Thoracic aorta (tissue), 2 donors: ENCODE measurements at places on chromosomes 5 and 9. TPM values are rescaled to one million over a fixed set of nuclear protein-coding genes. Genes with fewer than 3 reads are reported as not detected.

DNA sequence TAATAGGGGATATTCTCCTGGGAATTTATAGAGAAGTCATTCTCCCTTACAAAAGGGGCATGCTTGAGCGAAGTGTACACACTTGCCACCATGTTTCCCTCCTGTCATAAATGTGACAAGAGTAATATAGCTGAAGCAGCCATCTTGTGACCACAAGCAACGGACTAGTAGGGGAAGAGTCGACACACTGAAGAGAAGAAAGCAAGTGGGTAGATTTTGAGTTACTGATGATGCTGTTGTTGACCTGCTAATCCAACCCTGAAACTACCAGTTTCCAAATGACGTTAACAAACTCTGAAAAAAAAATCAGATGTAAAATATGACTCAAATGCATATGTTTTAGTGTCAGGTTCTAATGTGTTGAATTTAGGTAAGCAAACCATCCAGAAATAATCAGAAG lies 350.4 kb downstream of the CDH10 start:
- no peaks in the 10 kb centered on the region for H3K27me3 ChIP-seq
- H3K4me3 ChIP-seq = no peak overlapping the region
- H3K36me3 ChIP-seq = no peaks in the 10 kb centered on the region
- H3K4me1 ChIP-seq = no peaks in the 10 kb centered on the region
- H3K27ac ChIP-seq = no peak overlapping the region

FAM169A gene
- total RNA-seq = 1.1 TPM

ENTPD2 gene
- total RNA-seq = 0.92 TPM

- H3K4me1 ChIP-seq = no peaks in the 10 kb centered on the region
- H3K36me3 ChIP-seq = no peaks in the 10 kb centered on the region
- DNase-seq = no peak
- H3K4me3 ChIP-seq = no peak overlapping the region
- H3K27ac ChIP-seq = no peak overlapping the region
These were observed 49.6 kb upstream of the CTXN3 start for GRCh38 chr5:127599320-127599719.

ADGRD2 gene
- total RNA-seq = not detected

GRCh38 chr9:113350937-113351336 lies 1.6 kb downstream of the BSPRY start:
- H3K36me3 ChIP-seq = no peaks in the 10 kb centered on the region
- no peak overlapping the region for H3K27ac ChIP-seq
- peaks cover 4% of the 10 kb centered on the region for H3K4me1 ChIP-seq

DNA sequence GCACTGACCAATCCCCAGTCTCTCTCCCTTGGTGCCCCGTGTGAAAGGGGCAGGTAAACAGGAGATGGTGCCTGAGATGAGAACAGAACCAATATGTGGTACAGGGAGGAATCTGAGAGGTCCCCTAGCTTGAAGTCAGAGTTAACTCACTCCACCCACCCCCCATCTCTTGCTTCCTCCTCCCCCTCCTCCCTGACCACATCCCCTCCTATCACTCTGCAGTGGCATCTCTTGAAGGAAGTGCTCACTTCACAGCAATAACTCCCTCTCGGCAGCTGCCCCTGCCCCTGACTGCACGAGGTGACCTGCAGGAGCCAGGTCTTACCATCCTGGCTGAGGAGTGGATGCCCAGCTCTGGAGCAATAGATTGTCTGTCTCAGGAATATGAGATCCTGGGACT lies 224.0 kb downstream of the GAS1 start:
- DNase-seq = no peak
- peak overlapping the region; percentile 92 for H3K27ac ChIP-seq
- no peaks in the 10 kb centered on the region for H3K36me3 ChIP-seq
- no peak overlapping the region for H3K4me3 ChIP-seq
- peaks cover 16% of the 10 kb centered on the region for H3K4me1 ChIP-seq

SV2C gene
- total RNA-seq = 0.14 TPM

DNA sequence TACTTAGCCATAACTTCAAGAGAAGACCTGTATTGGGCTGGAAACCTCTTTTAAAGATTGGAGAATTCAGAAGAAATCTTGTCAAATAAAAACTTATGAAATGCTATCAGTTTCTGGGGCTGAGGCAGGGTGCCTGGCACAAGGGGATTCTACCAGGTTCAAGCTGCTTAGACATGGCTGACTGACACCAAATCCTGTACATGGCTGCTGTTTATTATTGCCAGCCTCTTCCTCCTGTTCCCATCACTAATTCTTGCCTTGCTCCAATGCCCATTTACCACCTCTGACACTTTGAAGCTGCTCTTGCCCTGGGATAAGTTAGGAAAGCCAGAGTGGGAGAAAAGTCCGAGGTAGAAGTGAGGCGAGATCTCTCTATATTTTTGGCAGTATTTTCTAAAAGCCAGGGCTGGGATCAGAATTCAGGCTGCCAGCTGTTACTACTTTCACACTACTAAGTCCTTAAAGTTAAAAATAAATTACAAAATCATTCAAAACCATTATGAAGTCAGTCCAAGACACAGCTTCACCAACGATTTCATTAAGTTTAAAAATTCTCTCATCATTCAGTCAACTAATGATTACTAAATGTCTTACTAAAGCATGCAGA lies 66.3 kb upstream of the TNFAIP8 start:
- H3K36me3 ChIP-seq = no peaks in the 10 kb centered on the region
- H3K4me1 ChIP-seq = peaks cover 45% of the 10 kb centered on the region
- H3K4me3 ChIP-seq = peak overlapping the region; percentile 32

DOLK gene
- total RNA-seq = 17.6 TPM

DNA sequence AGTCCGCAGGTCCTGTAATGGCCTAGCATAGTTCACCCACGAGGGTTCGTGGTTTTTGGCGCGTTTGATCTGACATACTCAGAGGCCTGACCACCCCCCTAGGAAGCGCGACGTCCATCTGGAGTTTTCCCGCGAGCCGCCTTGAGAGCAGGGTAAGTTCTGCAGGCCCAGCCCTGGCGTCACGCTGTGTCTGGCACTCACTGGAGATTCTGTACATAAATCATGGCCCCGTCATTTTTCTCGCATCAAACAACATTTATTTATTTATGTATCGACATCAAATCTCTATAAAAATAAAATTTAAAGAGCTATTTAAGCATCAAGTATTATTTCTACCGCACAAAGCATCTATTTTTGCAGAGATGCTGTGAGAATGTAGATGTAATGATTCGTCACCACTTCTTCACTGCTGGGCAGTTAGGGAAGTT lies 437 bp upstream of the TRIM41 start:
- H3K4me1 ChIP-seq = peaks cover 16% of the 10 kb centered on the region
- no peak for DNase-seq
- peak overlapping the region; percentile 84 for H3K4me3 ChIP-seq
- no peaks in the 10 kb centered on the region for H3K27me3 ChIP-seq
- no peaks in the 10 kb centered on the region for H3K36me3 ChIP-seq
- peak overlapping the region; percentile 92 for H3K27ac ChIP-seq

DNA sequence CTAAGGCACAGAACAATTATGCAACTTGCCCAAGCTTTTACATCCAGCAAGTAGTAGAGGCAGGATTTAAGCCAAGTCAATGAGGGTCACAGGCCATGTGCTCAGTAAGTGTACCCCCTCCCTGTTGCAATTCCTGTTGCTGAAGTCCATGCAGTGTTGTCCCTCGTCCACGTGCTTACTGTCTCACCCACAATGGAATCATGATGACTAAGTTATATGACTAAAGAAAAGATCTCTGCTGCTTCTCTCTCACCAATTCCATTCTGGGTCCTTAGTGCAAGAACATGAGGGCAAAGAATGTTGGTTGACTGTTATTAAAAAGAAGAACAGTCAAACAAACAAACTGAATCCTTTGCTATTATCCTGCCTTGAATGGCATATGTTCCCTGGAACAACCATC lies 233.6 kb upstream of the SLC24A2 start:
- H3K27me3 ChIP-seq = no peaks in the 10 kb centered on the region
- no peaks in the 10 kb centered on the region for H3K36me3 ChIP-seq
- H3K4me3 ChIP-seq = no peak overlapping the region
- H3K27ac ChIP-seq = no peak overlapping the region
- DNase-seq = no peak
- H3K4me1 ChIP-seq = no peaks in the 10 kb centered on the region

DNA sequence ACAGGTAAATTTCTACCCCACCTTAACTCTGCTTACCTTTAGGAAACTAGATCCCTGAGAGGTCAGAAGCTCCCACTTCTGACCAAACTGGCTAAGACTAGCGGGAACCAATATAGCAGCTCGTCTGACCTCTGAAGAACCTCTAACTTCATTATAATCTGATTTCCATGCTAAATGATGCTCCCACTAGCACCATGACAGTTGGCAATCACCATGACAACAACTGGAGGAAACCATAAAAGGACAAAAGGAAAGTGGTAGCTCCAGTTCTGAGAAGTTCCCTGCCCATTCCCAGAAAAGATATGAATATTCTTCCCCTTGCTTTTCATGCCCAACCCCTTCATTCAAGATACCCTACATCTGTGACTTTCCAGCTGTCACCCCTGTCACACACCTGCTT lies 483.3 kb downstream of the CTNND2 start:
- no peaks in the 10 kb centered on the region for H3K27me3 ChIP-seq
- H3K36me3 ChIP-seq = no peaks in the 10 kb centered on the region
- no peak overlapping the region for H3K4me3 ChIP-seq
- no peak overlapping the region for H3K27ac ChIP-seq
- no peak for DNase-seq

PDE6A gene
- not detected for total RNA-seq

DNA sequence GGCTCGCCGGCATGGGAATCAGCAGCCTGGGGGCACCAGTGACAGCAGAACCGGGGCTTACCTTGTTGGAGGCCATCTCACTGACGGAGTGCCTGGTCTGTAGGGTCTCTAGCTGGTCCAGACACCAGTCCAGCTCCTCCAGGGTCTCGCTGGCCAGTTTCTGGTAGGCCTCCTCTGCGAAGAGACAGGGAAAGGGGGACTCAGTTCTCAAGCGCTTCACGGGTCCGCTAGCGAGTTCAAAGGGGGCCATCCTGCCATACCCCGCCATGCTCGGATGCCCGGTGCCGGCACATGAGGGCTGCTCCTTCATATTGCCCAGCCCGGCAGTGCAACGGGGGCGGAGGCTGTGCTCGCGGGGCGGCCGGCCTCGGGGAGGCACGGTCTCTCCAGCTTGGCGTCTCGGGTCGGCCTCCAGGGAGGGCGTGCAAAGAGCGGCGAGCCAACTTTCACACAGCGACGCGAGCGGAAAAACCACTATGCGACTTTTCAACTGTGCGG lies 456.0 kb downstream of the RAB3C start:
- H3K4me3 ChIP-seq = peak overlapping the region; percentile 74
- H3K27me3 ChIP-seq = no peaks in the 10 kb centered on the region
- H3K27ac ChIP-seq = peak overlapping the region; percentile 38
- H3K4me1 ChIP-seq = peaks cover 10% of the 10 kb centered on the region
- no peaks in the 10 kb centered on the region for H3K36me3 ChIP-seq
- DNase-seq = no peak

GRCh38 chr5:17004441-17005106 lies 68.5 kb upstream of the MYO10 start:
- DNase-seq = no peak
- no peaks in the 10 kb centered on the region for H3K4me1 ChIP-seq
- peak overlapping the region; percentile 29 for H3K4me3 ChIP-seq
- peak overlapping the region; percentile 18 for H3K27ac ChIP-seq
- no peaks in the 10 kb centered on the region for H3K36me3 ChIP-seq

GRCh38 chr5:1008451-1009358 lies at the start of gene NKD2:
Gene NKD2 (plus strand): TSS chr5:1008802. CDS start chr5:1009058, 256 bp downstream.
- peak; percentile 0 for DNase-seq
- H3K4me3 ChIP-seq = peak within 1 kb of the TSS; percentile 52
- peaks cover 6% of the 10 kb centered on the region for H3K27me3 ChIP-seq
- H3K4me1 ChIP-seq = peaks cover 6% of the 10 kb centered on the region

DNA sequence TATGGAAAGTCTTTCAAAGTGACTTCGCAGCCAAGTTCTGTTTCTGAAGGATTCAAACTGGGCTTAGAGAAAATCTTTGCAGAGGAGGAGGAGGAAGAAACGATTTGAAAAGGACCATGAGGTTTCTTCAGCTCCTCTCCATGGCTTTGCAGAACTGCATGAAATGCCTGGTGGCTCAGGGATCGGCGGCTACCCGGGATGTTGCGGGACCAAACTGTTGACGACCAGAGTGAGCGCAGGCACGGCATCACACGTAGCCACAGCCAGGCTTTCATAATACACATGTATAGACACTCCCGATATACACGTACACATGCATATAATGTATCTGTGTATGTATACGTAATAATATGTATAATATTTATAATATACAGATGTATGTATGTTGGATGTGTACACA lies 180.0 kb downstream of the PAX5 start:
- H3K36me3 ChIP-seq = no peaks in the 10 kb centered on the region
- no peak for DNase-seq
- H3K4me1 ChIP-seq = no peaks in the 10 kb centered on the region
- no peak overlapping the region for H3K27ac ChIP-seq

DNA sequence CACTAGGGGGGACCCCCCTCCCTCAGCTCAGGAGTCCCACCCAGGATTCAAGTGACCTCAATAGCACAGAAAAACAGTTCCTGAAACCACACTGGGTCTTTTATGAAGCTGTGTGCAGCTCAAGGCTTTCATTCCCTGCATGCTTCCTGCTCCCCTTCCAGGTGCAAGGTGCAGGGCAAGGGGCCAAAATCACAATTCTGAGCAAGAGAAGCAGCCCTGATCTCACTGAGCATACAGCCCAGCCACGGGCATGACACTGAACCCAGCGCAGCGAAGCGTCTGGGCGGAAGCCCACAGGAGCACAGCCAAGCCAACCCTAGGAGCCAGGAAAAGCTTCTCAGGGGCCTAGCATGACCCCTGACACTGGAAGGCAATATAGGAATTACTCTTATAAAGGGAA lies 62.9 kb downstream of the IRX2 start:
- H3K4me1 ChIP-seq = no peaks in the 10 kb centered on the region
- no peak for DNase-seq
- no peak overlapping the region for H3K4me3 ChIP-seq
- H3K36me3 ChIP-seq = no peaks in the 10 kb centered on the region
- H3K27ac ChIP-seq = no peak overlapping the region

ITGA2 gene
- total RNA-seq = 4.9 TPM

GRCh38 chr5:155091768-155092717 lies 78.5 kb downstream of the KIF4B start:
- no peaks in the 10 kb centered on the region for H3K36me3 ChIP-seq
- no peak for DNase-seq
- H3K27me3 ChIP-seq = no peaks in the 10 kb centered on the region
- H3K4me3 ChIP-seq = no peak overlapping the region
- H3K4me1 ChIP-seq = peaks cover 37% of the 10 kb centered on the region
- H3K27ac ChIP-seq = no peak overlapping the region

- no peak overlapping the region for H3K27ac ChIP-seq
- H3K4me3 ChIP-seq = no peak overlapping the region
- H3K36me3 ChIP-seq = no peaks in the 10 kb centered on the region
These were observed 163.2 kb downstream of the DAB2IP start for GRCh38 chr9:121814594-121814993.
